ENCODE measurements at places on chromosomes 6 and 20.

DNA sequence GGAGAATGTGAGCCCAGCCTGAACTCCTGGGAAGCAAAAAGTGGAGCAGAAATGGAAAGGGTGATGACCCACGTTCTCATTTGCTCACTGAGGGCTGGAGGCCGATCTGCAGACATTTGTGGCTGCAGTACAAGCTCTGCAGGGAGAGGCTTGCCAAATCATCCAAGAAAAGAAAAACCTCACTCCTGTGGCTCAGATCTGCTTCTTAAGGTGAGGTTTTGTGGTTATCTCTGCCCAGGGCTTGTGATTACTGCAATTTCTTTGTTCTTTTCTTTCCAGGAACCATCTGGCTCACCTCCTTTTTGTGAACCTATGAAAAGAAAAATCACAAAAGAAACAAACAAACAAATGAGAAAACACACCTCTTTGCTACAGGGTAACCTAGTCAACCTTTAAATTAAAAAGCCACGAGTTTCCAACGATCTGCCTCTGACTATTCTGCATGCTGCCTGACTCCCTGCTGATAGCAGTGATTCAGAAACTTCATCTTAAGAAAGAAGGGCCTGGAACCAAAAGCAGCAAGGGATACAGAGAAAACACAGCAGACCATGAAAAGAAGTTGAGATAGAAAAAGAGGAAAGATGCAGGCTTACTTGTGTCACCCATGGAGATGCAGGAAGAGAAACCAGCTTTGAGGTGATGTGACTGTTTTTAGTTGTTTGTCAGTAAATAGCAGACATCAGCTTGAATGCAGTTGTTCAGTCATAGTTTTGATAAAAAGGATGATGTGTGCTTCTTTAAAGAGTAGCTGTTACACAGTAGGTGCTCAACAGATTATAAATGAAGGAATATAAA is 165.1 kb downstream of the LMBRD1 start:
- no peak for DNase-seq

- DNase-seq, result no peak
Observed at GRCh38 chr6:73942592-73943186, 246.7 kb downstream of the CD109 start.

DNA sequence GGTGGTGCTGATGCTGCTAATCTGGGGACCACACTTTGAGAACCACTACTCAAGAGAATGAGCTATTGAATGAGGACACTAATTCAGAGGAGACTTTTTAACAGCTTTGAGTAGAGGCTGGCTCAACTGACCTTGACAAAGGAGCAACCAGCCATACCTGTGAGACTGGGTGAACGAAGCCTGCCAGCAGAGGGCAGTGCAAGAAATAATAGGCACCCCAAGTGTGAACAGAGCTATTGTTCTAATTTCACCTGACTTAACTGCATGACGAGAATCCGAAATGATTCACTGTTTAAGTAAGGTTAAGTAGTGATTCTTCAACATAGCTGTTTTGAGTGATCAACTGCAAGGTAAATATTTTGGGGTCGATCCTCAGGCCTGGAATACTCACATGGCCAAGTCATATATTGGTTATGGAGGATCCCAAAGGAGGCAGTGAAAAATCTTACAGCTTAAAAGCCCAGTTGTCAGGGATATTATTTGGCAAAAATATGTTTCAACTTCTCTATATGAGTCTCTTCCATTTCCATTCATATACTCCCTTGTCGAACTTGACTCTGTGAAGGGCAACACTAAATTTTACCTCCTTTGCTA is 550.5 kb upstream of the MARCKS start:
- peak; percentile 65 for DNase-seq

DNA sequence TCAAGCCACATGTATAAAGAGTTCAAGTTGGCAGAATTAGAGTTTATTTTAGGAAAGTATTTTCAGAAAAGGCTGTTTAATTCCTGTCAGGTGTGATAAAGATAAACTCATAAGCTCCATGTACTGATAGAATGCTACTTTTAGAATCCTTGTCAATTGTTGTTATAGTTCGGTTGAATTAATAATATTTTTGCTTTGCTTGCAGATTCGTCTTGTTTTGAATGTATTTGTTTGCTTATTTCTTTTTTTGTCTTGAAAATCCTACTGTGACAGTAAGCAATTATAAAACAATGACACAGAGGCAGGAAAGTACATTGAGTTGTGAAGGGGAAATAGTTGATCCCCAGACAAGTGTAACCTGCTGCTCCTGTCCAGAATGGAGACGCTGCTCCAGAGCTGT is 333.9 kb upstream of the PLCB4 start:
- no peak for DNase-seq

- DNase-seq, result peak; percentile 77
Observed at GRCh38 chr6:36340618-36341454, 4.1 kb upstream of the BNIP5 start.

GRCh38 chr20:43284486-43284885 is 94.8 kb upstream of the PTPRT start:
- no peak for DNase-seq

DNA sequence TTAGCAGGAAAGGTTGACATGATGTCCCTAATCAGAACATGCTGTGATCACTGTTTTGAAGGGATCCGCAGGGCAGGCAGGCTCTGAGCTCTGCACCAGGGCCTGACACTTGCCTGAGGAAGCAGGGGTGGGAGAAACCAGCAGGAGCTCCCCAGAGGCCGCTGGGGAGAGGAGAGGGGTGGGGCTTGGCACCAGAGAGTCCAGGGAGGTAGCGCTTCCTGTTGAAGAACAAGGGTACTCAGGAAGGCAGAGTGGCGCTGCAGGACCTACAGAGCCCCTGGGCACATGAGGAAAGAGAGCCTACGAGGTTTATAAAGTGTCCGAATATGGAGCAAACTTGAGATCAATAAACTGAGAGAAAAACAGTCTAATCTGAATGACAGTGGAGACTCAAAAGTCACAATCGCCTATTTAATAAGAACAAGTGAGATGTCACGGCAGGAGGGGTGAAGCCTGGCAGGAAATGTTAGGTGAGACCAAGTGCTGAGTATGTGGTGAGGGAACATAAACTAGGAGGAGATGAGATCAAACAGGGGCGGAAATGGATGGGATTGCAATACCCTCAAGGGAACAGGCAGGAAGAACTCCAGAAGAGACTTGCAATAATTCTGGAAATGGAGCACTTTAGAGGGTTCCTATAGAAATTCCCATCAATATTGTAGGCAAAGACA is 5.8 kb upstream of the TBXT start:
- DNase-seq, result no peak

DNA sequence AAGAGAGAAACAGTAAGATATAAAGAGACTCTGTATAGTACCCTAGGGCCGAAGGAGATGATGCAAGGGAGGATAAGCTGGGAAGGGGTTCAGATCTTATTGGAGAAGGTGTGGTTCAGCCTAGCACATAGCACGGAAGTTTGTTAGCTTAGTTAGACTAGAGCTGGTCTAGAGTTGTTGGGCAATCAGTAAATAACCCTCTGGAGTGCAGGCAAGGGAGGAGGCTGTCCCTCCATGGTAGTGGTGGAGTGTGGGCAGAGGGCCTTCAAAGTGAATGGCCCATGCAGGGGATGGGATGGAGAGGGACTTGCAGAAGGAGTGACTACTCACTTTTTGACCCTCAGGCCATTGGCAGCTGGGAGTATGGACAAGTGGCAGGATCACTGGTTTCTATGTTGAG is 20.0 kb downstream of the TULP4 start:
- DNase-seq, result no peak

- DNase-seq, result no peak
Observed at GRCh38 chr20:43832096-43832816, 82.4 kb upstream of the TOX2 start.

All from dermis blood vessel endothelial cell (primary cell).